ENCODE measurements at places on chromosomes 2 and 18.

DNA sequence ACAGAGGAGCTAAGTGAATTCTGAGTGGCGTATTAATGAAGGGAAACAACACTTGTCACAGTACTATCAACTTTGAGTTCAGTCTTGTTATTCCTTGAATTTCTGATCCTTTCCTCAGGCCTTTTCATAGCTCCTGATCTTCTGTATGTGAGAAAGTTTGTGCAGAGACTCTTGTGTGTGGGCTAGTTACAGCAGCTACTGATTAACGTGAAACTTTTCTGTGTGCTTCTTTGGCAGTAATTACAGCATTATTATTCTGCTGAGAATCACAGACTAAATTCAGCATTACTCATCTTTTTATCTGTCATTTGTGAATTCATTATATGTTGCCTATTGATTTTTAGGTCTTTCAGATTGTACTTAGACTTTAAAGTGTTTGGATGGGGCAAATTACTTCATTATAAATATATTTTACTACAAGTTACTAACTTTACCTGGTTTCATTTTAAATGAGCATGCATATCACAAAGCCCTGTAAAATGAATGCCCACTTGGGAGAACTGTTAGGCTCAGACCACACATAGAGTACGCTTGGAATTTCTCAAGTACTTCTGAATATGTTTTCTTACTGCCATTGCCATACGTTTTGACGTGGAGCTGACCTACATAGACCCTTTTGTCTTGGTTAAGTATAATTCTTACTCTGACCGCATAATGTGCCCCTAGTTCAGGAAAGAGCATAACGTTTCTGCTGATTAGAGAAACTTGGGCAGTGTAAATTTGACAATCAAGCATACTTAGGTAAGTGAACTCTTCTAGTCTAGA is 36.2 kb downstream of the CREB1 start:
- no peak for DNase-seq

GRCh38 chr2:66587216-66587615 is 152.3 kb downstream of the MEIS1 start:
- peak; percentile 70 for DNase-seq

GRCh38 chr18:39455285-39455684 is 1889.7 kb upstream of the CELF4 start:
- no peak for DNase-seq

DNA sequence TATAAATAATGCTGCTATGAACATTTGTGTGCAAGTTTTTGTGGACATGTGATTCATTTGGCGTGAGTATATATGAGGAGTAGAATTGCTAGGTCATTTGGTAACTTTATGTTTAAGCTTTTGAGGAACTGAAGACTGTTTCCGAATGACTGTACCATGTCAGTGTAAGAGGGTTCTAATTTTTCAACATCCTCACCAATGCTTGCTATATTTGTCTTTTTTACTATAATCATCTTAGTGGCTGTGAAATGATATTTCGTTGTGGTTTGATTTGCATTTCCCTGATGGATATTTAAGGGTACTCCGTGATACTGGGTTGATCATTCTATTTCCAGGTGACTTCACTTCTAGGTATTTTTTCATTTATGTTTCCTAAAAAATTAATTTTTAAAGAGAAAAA is 241.1 kb downstream of the BCL2 start:
- DNase-seq = no peak

DNA sequence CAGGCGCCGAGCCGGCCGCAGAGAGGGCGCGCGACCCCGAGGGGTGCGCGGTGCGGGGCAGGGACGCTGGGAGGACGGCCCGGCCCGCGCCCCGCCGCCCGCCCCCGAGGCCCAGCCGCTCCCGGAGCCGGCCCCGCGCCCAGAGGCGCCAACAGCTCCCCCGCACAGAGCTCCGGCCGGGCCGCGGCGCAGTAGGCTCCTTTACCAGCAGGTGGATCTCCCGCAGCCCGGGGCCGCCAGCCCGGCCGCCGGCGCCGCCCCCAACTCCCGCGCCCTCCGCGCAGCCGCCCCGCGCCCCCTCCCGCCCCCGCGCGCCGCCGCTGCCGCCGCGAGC is 258 bp downstream of the MGAT4A start:
- peak; percentile 69 for DNase-seq

DNA sequence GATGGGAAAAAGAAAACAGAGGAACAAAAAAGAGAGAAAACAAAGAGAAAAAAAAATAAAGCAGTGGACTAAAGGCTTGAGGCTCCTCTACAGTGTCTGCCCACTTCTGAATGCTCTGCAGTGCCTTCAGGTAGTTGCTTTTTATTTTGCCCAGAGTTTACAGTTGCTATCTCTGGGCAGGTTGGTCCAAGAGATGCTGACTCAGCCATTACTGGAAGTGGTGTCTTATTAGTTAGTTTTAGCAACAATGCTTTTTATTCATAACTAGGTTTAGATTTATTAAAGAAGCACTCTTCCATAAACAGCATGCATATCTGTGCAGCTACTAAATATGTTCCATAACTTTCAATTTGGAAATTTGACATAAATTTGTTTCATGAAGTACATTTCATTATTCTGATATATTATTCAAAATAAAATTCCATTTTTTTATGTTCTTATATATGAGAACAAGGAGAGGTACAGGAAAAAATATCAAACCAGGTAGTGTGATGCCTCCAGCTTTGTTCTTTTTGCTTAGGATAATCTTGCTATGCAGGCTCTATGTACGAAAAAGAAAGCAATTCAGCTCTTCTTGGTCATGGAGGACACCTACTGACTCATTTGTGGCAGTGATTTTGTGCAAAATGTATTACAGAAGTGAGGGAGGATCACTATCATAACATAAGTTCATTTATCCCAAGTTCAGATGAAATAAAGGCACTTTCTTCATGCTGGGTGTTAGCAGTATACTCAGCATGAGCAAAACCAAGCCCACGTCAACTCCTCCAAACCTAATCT is 69.5 kb downstream of the RPIA start:
- no peak for DNase-seq

GRCh38 chr18:36078751-36079529 is 11.6 kb upstream of the RPRD1A start:
- DNase-seq = no peak

DNA sequence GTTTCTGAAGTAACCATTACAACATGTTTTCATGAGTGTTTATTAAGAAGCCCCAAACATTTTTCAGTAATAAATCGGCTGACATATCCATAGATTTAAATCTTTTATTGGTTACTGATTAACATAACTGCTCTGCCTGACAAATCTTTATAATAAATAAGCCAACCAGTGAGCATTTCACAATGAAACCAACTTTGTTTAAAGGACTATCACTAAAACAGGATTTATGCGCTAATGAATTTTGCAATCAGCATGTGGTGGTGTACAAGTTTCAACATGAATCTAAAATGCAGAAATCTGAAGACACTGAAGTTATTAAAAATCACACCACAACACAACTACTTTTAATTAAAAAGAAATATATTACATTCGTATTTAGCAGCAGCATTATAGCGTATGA is 166.7 kb downstream of the MEIS1 start:
- no peak for DNase-seq

DNA sequence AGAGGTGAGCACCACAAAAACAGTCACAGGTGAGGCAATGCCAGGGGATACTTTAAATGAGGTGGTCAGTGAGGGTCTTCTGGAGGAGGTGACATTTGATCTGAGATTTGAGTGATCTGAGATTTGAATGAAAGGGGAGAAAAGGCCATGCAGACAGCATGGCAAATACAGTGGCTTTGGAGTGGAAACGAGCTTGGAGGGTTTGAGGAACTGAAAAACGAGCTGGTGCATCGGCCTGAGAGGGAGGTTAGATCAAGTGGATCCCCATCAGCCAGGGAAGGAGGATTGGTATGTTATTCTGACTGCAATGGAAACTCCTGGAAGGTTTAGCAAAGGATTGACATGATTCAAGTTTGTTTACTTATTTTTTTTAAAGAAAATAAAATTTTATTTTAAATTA is 245.1 kb downstream of the KCNS3 start:
- no peak for DNase-seq
